Hair follicle dermal papilla cell (primary cell): ENCODE measurements at places on chromosomes 12 and 14. TPM values are rescaled to one million over a fixed set of nuclear protein-coding genes. Genes with fewer than 3 reads are reported as not detected.

Gene TAS2R8
- total RNA-seq, result 0.12 TPM in 1 of 2 replicates, not detected in the other

Gene KIF26A
- 0.24 and 1.5 TPM in 2 replicates for total RNA-seq

Gene KLHL33
- 0.32 and 0.49 TPM in 2 replicates for total RNA-seq

Gene PROX2
- 0.12 and 0.16 TPM in 2 replicates for total RNA-seq

Gene KRT79
- not detected in 2 replicates for total RNA-seq

Gene MLXIP
- 8.5 and 9.7 TPM in 2 replicates for total RNA-seq

Gene IFNG
- total RNA-seq, result not detected in 2 replicates
